ENCODE measurements at places on chromosomes 13 and 19.

GRCh38 chr19:47564081-47564480 is 8.9 kb downstream of the ZNF541 start:
- DNase-seq, result no peak

DNA sequence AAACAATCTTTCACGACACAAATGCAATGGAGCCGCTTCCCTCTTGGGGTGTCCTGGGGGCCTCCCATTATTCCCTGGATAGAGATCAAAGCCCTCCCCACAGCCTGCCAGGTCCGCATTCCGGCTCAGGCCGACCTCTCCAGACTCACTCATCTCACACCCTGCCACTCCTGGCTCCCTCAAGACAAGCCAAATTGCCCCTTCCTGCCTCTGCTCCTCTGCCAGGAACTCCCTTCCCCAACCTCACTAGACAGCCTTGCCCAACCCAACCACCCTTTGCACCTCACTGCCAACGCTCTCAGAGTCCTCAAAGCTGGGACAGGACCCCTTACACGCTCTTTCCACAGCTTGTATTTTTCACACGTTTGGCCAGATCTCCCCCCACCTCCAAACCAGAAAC is 1.5 kb downstream of the ABHD17A start:
- DNase-seq, result no peak

- DNase-seq, result no peak
Observed at GRCh38 chr13:96904232-96904631, 90.0 kb downstream of the OXGR1 start.

DNA sequence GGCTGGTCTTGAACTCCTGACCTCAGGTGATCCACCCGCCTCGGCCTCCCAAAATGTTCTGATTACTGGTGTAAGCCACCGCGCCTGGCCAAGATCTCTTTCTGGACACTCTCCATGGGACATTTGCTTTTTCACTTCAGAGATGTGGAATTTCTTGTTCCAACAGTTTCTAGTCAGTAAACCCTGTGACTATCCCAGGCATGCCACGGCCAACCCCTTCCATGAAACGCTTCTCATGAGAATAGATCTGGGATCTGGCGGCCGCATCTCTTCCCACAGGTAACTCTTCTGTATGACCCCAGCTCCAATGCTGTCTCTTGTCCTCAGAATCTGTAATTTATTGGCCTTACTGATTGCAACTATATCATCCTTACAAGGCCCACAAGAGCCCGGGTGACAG is 16.2 kb downstream of the PLPP2 start:
- no peak for DNase-seq

- DNase-seq, result no peak
Observed at GRCh38 chr19:46744005-46744691, 1.7 kb upstream of the FKRP start.

GRCh38 chr19:5590151-5590864 is 22.6 kb upstream of the TINCR start:
- no peak for DNase-seq

- no peak for DNase-seq
Observed at GRCh38 chr19:34226036-34226435, 28.3 kb upstream of the GARRE1 start.

DNA sequence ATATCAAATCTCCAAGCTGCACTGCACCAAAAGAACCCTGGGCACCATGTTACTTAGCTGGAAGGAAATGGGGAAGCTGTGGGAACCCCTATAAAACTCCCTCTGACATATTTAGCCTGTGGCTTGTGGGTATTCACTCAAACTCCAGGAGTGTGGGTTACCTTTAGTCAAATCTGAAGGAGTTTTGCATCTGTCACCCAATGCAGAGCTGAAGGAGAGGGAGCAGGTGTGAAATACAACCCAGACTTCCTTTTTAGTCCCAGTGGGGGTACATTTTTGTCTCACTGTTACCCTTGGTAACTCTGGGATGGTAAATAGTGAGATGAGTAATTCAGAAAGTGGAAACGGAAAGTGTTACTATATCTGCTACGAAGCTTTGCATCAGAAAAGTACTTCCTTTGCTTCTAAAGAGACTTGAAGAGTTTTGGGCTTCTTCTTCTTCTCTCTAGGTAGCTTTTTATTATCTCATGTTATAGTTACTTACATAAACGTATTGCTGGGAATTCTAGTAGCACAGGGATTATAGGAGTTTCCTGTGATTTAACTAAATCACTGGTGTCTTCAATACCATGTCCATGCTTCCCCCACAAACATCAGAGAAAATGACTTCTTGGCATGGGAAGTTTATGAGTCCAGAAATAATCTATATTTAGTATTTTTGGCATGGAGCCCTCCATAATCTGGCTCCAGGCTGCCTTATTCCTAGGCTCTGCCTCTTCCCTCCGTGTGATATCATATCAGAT is 105.9 kb downstream of the AKAP11 start:
- peak; percentile 55 for DNase-seq

DNA sequence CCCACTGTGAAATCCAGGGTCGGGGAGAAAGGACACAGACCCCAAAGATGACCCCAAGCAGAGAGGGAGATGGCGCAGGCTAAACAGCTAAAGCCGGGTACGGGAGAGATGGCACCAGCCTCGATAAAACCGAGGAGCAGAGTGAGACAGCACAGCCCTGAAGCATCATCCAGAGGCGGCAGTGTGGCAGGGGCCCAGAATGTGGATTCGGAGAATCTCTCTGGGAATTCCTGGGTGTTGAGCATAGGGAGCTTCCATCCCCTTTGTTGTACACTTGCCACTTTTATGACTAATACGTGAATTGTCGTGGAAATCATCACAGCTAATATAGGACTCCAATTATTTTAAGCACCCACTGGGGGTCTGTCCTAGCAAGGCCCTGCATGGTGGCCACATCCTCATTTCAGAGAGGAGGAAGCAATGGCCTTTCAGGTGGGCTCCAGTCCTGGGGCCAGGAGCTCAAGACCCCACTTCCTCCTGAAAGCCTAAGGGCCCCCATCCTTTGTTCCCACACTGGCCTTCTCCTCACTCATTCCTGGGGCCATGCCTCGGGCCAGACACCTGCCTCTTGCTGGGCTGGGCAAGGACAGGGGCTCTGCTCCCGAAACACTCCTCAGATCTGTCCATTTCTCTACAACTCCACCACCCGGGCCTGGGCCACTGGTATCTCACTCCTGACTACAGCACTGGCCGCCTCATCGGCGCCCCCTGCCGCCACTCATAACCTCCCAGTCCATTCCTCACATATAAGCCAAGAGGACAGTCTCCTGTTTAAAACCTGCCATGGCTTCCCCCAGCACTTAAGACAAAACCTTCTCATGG is 29.3 kb upstream of the ATP1A3 start:
- DNase-seq, result peak; percentile 5

DNA sequence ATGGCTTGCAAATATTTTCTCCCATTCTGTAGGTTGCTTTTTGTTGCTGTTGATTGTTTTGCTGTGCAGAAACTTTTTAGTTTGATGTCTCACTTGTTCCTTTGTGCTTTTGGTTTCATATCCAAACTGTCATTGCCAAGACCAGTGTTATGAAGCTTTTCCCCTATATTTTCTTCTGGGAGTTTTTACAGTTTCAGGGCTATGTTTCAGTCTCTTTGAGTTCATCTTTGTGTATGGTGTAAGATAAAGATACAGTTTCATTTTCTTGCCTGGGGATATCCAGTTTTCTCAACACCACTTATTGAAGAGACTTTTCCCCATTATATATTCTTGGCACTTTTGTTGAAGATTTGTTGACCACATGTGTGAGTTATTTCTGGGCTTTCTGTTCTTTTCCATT is 139.9 kb downstream of the MRPL57 start:
- no peak for DNase-seq

DNA sequence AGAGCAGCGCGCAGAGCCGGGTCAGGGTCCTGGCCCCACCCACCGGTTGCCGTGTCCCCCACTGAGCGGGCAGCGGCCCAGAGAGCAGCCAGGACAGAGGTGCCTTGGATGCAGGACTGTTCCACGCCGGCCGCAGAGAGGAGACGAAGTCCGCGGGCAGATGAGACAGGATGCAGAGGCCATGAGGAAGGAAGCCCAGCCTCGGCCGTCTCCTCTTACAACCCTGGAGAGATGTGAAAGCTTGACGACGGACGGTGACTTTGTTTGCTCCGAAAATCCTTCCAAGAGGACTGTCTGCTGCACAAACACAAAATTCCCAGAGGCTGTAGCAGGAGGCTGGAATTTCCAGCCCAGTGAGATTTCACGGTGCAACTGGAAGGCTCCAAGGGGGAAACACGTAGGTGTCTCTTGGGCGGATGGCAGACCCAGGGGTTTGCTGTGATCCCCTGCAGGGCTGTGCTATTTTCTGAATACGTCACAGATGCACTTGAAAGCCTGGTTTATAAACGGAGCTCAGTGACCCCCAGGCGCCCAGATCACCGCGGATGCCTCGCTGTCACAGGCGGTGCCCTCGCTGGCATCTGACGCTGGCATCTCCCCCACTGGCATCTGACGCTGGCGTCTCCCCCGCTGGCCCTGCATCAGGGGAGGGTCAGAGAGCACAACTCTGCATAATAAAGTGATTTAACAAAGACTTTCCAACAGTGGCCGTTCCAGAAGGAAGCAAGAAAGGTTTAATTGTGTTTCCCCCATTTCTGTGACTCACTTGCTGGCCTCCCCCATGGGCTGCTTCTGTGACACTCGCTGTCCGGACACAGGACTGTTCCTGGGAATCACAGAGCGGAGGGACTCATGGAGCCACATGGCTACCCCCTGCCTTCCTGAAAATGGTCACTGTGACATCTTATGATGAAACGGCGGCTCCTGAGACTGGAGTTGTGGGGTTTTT is 62.0 kb upstream of the C13orf46 start:
- DNase-seq, result no peak

- DNase-seq, result no peak
Observed at GRCh38 chr19:42634409-42635232, 39.9 kb upstream of the CEACAM8 start.

DNA sequence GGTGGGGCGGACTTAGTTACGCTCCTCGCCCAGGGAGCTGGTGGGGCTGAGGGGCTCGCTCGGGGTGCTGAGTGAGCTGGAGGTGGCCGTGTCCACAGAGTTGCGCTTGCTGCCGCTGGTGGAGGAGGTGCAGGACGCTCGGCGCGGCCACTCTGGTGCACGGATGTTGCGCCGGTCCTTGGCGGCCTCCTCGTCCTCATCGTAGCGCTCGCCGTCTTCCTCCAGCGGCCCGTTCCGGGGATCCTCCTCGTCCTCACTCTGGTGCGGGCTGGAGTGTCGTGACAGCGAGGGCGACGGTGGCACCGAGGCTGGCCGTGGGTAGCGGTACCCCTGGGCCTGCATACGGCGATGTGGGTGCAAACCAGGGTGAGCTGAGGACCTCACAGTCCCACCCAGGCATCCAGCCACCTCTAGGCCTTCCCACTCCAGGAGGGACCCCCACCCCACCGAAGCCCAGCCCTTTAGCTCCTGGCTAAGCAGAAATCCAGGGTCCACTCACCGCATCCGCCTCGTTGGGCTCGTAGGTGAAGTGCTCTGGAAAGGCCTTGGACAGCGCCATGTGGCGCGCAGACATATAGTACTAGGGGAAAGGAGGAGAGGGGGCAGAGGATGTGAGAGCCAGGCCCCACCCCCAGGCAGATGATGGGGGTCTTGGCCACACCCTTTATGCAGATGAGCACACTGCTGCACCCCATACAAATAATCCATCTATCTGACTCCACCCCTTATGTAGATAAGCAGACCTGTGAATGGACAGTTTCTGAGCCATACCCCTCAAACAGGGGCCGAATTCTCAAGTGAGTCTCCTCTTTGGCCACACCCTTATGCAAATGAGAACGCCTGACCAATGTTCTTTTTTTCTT is 4.4 kb downstream of the FTL start:
- DNase-seq, result no peak

GRCh38 chr19:18097217-18097992 is at the start of gene MAST3:
MAST3 (plus strand) TSS chr19:18097778; CDS start chr19:18097793, 15 bp downstream.
- DNase-seq, result peak; percentile 93

DNA sequence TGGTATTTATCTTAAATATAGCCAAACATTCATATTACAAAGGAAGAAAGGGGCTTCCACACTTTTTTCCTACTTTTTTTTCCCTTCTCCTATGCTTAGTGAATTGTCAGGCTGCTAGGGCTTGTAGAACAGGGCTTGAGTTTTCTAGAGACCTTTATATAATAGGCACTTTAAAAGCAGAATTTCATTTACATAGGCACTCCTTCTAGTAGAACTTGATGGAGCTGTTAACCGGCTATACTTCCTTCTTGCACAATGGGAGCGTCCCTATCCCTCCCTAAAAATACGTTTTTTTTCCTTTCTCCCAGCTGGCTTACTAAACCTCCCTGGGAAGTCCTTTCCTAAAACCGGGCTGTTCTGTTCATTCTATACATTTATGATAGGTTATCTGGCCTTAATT is 1.1 kb downstream of the TRIM13 start:
- DNase-seq, result no peak

- DNase-seq, result no peak
Observed at GRCh38 chr19:49437231-49437630, 4.1 kb downstream of the SLC17A7 start.

DNA sequence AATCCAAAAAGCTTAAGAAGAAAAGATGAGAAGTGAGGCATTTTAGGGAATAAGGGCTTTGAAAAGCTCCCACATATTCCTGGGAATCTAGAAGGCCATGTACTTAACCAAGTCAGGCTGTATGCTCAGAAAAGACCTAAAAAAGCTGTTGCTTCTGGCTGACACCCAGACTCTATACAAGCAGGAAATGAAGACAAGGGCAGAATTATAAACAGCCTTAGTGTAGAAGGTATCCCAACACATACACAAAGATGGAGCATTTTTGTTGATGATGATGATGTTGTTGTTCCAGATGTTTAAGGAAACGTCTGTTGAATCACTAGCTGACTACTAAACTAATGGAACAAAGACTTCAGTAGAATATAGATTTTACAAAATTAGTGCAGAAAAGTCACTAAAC is 26.1 kb upstream of the N4BP2L1 start:
- DNase-seq, result no peak

DNA sequence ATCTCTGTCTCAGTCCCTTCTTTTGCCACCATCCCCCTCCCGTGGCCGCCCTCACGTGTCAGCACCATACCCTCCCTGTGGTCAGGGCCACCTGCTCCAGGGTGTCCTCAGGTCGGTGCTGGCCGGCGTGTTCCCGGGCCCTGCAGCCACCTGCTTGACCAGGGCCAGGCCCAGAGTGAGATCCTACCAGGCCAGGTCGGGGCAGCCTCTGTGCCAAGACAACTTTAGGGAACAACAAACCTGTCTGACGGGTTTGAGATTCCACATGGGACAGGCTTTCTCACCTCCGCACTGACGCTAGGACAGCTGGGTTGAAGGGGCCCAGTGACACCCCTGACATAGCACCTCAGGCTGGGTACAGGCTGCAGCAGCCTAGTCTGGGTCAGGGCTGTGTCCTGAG is 7.5 kb upstream of the SBNO2 start:
- no peak for DNase-seq

DNA sequence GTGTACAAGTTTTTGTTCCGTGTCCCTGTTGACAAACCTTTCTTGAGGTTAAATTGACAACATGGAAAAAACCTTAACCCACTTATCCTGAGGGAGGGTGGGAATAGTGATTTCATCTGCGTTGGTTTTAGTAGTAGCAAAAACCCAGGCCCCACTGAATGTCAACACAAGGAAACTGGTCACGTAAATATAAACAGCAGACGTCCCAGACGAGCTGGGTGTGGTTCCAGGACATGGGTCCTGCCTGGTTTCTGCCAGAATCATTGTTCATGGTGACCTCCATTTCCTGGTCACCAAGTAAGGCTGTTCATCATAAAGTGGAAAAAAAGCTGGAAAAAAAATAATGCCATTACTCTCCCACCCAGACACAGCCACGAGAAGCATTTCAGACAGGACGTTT is 16.9 kb upstream of the F2RL3 start:
- DNase-seq, result no peak

Measured in CD4-positive, alpha-beta T cell treated with Interferon alpha-2 for 1 hour (primary cell).